ENCODE measurements at places on chromosomes 7 and 10.

- no peak for DNase-seq
Observed at GRCh38 chr10:59314268-59314667, 48.1 kb downstream of the FAM13C start.

- no peak for DNase-seq
Observed at GRCh38 chr7:51187941-51188340, 128.7 kb downstream of the COBL start.

DNA sequence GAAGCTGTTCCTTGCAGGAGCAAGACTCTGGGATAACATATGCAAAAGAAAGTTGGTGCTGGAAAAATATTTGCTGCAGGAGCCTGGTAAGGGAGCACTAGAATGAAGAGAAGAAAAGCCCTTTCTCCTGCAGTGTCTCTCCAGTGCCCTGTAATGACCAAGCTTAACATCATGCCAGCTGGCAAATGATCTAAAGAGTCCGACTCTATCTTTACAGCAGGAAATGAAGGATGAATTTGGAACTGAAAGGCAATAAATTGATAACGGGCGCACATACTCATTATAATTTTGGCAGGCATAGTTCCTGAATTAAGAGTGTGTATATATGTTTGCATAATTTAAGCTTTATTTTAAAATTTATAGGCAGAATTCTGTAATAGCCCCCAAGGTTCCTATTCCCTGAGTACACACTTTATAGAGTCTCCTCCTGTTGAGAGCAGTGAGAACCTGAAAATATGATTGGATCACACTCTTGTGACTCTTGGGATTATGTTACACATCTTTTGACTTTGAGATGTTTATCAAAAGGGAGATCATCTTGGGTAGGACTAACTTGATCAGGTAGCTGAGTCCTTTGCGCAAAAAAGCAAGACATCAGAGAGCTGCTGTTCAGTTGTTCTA, 299.0 kb upstream of the MBL2 start:
- no peak for DNase-seq

GRCh38 chr10:72846238-72846637, 47.3 kb upstream of the OIT3 start:
- peak; percentile 73 for DNase-seq

- no peak for DNase-seq
Observed at GRCh38 chr10:131792809-131793208, 108.0 kb upstream of the PPP2R2D start.

DNA sequence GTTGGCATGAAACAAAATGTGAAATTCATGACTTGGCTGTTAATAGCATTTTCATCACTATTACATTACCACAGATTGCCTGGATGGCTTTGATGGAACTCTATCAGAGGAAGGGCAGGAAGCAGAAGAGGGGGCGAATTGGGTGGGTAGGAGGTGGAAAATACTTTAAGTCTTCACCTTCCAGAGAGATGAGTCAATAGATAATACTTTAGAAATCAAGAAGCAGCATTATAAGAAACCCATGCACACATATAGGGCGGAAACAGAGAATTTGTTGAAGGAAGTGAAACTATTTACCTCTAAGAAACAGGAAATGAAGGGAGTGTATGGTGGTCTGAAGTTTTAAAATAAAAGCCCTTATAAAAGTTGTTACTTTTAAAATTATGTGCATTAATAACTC, 152.1 kb upstream of the TARP start:
- DNase-seq: no peak

DNA sequence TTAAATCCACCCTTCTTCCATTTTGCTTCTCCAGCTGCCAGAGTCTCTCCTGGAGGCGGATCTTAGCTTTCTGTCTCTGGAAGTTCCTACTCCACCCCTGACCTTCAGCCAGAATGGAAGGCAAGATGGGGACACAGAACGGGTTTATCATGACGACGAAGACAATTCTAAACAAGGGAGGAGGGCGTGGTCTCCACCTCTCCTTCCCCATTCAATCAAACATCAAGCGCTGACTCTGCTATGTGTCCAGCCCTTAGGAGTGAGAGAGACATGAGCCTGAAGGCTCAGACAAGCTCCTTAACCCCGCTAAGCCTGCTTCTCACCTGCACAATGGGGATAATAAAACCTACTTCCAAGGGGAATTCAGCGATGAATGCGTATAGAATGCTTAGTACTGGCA, 3.1 kb downstream of the CYP17A1 start:
- DNase-seq: no peak

DNA sequence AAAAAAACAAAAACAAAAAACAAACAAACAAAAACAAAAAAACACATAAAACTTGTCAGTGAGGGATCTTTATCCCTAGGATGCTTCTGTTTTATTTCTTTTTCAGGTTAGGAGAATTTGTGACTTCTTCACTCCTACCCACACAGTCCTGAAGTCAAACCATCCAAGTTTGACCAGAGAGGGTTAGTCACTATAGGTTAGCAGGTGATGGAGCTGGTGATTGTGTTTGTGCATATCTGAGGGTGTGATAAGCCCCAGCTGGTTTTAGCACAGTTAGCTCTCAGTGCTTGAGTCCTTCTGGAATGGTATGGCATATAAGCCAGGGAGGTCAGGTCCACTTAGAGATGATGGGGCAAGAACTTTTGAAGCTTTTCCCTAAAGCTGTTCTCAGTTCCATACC, 11.8 kb upstream of the IKZF1 start:
- no peak for DNase-seq

DNA sequence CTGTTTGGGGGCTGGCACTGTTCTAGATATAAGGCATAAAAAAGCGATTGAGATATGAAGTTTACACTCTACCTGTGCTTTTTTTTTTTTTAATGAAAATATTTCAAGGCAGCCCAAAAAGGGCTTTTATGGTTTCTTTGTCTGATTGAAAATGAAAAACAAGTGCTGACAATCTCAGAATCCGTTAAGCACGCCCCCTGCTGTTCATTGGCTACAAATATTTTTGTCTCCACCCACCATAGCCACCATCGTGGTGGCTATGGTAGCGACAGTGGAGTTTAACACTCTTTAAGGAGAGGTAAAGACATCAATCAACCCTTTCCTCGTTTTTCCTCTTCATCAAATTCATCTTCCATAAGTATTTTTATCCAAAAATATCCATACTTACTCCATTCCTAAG, 94.2 kb downstream of the CD36 start:
- DNase-seq: no peak

DNA sequence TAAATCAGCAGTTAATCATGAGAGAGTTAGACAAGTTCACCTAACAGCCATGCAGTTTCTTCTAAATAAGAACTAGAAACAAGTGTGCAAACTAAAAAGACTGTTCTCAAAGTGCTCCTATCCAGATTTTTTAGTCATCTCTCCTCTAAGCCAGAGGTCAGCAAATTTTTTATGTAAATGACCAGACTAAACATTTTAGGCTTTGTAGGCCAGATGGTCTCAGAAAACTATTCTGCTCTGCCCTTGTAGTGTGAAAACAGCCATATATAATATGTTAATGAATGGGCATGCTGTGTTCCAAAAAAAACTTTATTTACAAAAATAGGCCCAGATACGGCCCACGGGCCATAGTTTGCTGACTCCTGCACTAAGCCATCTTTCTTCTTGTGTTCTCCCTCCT, 263.0 kb upstream of the LRRN3 start:
- DNase-seq: no peak

GRCh38 chr10:63498665-63499064, 22.5 kb upstream of the REEP3 start:
- DNase-seq: no peak

DNA sequence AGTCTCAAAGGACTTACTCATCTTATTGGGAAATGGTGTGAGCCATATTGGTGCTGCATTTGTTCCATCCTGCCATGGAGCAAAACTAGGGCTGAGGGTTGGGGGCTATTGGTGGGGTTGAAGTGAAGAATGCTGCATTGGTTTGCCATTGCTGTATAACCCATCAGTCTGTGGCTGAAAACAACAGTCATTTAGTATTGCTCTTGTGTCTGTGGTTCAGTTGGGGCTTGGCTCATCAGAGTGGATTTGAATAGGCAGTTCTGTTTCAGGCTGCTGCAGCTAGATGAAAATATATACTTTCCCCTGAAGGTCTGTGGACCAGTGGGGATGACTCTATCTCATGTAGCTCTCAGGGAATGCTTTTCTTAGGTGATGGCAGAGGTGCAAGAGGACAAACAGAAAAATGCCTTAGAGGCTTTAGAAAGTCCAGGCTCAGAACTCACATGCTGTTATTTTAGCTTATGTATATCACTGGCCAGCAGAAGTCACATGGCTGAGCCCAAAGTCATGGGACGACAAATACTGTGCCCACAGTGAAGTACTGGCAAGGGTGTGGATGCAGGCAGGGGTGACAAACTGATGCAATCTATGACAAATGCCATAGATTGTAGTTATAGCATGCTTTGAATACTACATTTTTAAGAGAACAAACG, 15.2 kb upstream of the EXOC6 start:
- no peak for DNase-seq

- DNase-seq: no peak
Observed at GRCh38 chr10:118551535-118552100, 43.8 kb downstream of the PRLHR start.

DNA sequence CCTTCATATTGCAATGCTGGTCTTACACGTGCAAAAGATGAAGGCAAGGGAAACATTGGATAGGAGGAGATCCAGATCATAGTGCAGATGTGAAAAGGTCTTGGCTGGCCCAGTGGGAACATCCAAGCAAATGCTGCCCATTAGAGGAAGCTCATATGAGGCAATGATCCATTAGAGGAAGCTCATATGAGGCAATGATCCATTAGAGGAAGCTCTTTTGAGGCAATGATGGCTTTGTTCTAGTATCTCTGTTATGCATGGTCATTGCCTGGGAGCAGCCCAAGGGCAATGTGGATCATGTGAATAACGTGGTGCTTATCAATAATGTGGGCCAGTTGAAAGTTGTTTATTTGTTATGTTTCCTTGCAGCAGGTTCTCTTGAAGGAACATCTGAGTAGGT, 37.8 kb downstream of the STEAP4 start:
- DNase-seq: no peak

DNA sequence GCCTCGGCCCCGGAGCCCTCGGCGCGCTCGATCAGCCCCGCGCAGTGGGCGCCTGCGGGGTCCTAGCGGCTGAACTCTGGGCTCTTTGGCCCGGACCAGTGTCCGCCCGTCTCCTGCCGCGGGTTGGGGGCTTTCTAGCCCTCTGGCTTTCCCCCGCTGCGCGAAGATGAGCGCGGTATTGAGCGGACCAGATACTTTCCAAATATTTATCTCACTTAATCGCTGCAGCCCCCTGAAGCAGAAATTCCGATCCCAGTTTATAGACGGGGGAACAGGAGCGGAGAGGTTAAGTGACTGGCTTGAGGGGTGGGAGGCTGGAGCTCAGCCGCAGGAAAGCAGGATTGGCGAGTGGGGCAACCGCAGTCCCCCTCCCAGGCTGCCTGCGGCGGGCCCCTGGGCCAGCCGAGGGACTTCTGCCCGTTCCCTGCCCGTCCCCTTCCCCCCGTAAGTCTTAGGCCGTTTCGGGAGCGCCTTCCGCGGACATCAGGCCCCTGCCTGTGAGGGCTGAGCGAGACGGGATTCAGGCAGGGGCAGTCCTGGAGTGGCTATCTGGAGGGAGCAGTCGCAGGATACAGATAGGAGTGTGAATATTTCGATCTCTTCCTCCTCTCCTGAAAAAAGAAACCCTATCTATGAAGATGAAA, 565 bp downstream of the STRIP2 start:
- DNase-seq: no peak

DNA sequence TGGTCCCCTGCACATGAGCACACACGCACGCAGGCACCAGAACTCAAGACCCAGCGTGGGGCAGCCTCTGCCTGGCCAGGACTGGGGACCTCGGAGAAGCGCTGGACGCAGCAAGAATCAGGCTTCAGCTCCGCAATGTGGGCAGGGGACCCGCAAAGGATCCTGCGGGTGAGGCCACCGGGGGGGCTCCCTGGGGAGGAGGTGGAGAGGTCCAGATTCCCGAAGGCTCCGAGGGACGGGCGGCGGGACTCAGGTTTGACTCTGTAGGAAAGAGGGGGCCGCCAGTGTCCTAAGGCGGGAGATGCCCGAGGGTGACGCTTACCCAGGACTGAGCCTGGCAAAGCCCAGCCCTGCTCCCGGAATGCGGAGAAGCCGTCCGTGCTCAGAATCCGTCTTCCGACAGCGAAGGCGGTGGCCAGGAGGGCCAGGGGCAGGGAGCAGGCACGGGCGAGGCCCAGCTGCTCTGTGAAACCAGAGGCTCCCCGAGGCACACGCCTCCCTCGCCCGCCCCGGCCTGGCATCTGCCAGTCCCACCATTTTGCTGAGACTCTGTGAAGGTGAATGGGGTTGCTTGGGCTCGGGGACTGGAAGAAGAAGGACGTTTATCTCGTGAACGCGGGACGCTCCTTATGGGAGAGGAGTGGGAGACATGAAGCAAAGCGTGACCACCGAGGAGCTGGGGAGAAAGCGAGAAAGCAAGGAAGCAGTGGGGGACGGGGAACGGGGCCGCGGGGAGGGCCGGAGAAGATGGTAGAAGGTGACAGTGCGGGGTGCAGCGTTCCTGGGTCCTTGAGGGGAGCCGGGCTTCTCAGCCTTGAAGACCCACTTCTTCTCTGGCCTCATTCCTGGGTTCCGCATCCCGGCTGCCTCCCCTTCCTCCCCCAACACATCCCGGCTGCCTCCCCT, 489.2 kb downstream of the PTPRN2 start:
- DNase-seq: no peak

DNA sequence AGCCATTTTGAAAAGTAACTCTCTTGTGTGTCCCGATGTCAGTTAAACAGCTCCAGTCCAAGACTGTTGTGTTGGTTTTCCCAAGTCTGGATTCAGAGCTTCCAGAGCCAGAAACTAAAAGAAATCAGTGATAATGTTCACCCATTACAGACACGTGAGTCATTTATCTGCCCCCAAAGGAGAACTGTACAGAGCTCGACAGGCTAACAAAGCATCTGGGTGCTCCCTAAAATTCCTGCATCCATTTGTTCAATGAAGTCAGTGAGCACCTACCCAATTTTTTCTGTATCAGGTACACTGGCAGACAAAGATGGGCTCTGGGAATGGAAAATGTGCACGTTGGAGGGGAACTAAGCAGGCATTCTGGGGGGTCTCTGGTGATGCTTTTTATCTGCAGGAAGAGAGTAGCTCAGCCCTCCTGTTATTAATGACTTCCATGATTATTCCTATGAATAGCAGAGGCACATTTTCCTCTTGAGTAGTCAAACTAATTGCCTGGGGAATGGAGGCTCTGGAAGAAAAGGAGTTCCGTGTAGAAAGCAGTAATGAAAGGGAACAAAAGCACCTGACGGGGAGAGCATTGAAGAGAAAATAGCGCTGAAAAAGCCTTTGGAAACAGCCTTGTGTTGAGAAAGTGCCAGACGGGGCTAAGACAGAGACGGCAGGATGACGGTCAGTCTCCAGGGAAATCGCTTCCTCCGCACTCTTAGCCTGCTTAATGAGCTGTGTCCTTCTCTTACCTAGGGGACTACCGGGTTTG, 75.3 kb downstream of the GAD2 start:
- no peak for DNase-seq

GRCh38 chr10:86343761-86344160, 22.8 kb downstream of the GRID1 start:
- DNase-seq: no peak

- no peak for DNase-seq
Observed at GRCh38 chr7:37510043-37510634, 61.5 kb upstream of the ELMO1 start.

- no peak for DNase-seq
Observed at GRCh38 chr10:97849687-97850402, at the start of gene GOLGA7B. GOLGA7B (plus strand) TSS chr10:97849843; CDS start chr10:97850304, 461 bp downstream.

- DNase-seq: no peak
Observed at GRCh38 chr7:1709281-1709680, 39.2 kb downstream of the ELFN1 start.

GRCh38 chr7:95238252-95238943, 85.9 kb downstream of the PON1 start:
- no peak for DNase-seq
